Stimulated activated CD8-positive, alpha-beta memory T cell treated with anti-CD3 and anti-CD28 coated beads, Interleukin-15, amount 100 ng/mL, for 24 hours (primary cell): ENCODE measurements at places on chromosomes 2 and 18.

DNA sequence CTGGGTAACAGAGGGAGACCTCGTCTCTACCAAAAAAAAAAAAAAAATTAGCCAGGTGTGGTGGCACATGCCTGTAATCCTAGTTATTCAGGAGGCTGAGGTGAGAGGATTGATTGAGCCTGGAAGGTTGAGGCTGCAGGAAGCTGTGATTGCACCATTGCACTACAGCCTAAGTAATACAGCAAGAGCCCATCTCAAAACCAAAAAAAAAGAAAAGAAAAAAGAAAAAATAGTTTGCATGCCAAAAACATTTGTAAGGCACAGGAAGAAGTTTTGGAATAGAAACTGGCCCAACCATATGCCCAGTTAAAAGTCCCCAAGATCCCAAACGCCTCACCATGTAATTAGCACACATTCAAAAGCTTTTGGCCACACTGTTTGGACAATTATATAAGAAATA lies 13.4 kb upstream of the ACOXL start:
- no peak for DNase-seq

GRCh38 chr18:3898861-3899613 lies 449.1 kb downstream of the TGIF1 start:
- DNase-seq = no peak

GRCh38 chr2:236308855-236309668 lies 44.9 kb upstream of the ASB18 start:
- no peak for DNase-seq

DNA sequence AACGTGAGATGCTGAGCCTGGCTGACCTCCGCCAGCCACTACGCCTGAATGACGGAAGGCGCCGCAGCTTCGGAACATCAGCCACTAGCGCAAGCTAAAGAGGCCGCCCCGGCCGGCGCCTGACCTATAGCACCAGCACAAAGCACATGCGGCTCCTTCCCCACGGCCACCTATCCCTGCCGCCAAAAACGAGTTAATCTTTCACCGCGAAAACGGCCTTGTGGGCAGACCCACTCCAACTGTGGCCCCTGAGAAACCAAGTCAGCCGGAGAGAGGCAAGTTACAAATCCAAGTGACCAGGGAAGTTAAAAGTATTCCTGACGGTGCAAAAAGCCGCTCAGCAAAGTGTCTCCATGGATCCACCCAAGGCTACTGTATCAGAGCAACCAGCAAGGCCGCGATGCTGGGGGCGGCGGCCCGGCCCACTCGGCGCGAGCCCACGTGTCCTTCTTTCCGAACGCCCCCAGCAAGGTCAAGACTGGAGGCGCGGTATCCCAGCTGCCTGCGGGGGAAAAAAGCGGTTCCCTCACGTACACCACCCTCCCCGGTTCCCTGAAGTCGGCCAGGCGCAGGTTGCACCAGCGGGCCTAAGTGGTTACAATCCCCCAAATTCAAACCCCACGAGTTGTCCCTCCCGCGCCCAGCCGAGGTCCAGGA lies 575 bp downstream of the HSPD1 start:
- peak; percentile 22 for DNase-seq

- no peak for DNase-seq
These were observed 390.1 kb upstream of the ST6GAL2 start for GRCh38 chr2:107276034-107276433.

GRCh38 chr2:100978582-100979191 lies 23.4 kb upstream of the RPL31 start:
- DNase-seq = no peak

GRCh38 chr2:46913471-46914381 lies 1.9 kb downstream of the MCFD2 start:
- no peak for DNase-seq

DNA sequence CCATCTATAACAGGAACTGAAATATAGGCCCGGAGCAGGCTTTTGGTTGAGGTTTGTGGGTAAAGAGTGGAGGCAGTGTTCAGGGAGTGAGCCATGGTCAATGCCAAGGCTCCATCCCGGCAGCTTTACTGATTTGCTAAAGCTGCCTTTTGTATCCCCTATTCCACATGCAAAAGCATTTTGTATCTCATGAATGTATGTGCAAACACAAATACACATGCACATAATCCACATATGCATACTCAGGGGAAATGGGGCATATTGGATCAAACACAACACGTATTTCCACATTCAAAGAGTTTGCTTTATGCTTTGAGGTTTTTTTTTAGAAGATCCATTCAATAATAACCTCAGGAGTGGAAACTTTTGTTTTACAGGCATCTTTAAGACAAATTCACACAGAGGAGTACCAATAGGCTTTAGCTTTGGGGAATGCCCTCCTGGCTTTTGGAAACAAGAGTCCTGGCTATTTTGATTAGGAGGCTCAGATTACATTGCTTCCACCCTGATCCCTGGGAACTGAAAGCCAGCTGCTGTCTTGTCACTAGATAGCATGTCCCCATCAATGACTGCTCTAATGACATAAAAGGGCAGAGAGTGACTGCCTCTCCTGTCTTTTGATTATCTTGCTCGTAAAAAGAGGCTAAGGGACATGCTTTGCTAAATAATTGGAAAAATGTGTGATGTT lies 263.2 kb downstream of the EN1 start:
- DNase-seq = no peak

DNA sequence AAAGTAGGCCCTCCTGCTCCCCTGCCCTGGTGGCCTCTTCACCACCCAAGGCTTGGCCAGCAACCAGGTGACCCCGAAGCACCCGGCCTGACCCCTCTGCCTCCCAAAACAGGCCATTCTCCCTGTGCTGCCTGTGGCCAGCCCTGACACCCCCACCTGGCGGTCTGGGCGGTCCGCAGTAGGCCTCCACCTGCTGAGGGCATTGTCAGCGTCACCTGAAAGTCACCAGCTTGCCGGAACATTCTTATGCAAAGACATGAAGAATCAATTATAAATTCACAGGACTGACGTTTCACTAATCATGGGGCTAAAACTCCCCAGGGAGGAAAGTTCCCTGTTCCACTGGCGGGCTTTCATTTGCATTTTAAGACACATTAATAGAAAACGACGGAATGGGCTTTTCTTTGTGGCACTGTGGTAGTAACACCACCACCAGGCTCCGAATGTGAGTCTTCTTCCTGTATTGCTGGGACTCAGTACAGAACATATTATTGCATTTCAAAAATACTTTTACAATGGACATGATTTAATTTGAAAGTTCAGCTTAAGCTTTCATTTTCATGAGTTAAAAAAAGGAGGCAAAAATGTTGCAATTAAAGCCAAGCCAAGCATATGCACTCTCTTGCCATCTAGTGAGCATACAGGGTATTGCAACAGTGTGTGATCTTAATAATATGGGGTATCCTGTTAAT lies 57.4 kb downstream of the ADI1 start:
- DNase-seq = no peak

DNA sequence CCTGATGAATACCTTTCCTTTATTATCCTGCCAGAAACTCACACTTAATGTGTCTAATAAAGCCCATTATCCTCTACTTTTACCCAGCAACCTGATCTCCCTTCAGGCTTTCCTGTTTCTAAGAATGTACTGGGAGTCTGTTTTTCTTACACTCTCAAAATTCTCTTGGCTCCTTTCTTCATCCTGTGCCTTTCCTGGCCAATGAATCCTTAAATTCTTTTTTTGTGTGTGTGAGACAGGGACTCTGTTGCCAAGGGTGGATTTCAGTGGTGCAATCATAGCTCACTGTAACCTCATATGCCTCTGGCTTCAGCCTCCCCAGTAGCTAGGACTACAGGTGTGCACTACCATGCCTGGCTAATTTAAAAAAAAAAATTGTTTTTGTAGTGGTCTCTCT lies 72.7 kb downstream of the MAP2 start:
- DNase-seq = no peak

GRCh38 chr18:61743775-61744531 lies 148.9 kb downstream of the RNF152 start:
- no peak for DNase-seq

- DNase-seq = no peak
These were observed 31.4 kb upstream of the MBP start for GRCh38 chr18:77164026-77164425.

DNA sequence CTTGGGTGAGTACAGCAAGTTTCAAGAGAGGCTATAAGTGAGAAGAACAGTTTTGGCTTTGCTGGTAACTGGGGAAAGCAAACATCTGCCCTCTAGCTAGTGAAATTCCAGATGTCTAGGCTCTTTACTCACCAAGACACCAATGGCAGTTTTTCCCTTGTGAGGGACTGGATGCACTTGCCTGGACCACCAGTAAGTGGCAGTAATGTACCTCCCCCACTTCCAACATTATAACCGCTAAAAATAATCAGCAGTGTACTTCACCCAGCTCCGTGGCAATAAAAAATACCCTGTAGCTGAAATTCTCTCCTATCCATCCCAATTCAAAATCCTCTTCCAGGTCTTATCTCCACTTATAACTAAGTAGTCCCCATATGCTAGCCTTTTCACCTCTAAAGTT lies 383.9 kb downstream of the ARHGAP15 start:
- no peak for DNase-seq

DNA sequence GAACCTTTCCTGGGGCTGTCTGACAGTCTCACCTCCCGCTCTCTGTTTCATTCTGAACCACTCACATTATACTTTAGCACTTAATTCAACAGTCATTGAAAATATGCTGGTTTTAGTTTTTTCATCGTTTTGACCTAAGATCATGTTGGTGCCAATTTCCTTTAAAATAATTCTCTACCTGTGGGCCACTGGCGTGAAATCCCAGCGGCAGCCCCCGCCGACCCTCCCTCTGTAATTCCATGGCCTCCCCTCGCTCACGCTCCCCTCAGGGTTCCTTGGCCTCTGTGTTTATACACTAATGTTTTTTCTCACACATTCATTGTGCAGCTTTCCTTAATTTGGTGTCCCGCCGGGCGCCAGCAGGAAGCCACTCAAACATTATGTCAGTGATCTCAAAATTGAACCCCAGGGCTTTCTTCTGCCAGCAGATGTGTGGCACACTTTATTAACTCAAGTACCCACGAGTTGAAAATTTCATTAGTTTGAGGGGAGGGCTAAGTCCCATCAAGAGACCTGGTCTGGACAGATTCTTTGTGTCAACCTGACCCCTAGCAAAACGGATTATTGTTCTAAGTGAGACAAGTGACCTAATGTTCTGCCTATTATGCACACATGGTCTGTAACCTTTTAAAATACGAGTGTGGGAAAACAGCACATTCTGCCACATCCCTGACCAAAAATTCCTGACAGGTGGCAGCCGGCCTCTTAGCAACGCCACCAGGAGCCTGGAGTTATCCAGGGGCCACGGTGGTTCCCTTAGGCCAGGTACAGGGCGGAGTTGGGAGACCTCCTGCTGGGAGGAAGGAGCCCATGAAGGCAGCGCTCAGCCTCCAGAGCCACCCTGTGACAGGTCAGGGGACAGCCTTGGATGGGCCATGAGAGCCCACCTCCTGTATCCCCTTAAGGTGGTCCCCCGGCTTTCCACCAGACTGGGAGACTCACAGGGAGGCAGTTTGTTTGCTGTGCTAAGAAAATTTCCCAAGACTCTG lies 53.1 kb downstream of the APOB start:
- no peak for DNase-seq

DNA sequence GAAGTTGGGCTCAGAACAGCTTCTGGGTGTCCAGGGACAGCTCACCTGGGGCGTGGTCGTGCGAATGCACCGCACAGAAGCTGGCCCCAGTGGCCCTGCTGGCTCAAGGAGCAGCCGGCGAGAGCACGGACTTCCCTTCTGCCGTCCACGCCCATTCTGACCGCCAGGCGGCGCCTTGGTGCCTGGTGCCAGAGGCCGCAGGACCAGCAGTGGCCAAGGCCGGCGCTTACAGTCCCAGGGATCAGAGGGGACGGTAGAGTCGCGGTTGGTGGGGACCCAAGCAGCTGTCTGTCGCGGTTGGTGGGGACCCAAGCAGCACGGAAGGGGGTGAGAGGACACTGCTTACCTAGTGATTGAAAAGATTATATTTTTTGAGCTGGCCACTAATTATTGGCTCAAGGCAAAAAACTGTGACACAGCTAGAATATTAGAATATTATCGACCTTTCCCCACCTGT lies 25.7 kb downstream of the NPPC start:
- DNase-seq = peak; percentile 47

GRCh38 chr18:69152436-69152835 lies 248.3 kb upstream of the DOK6 start:
- no peak for DNase-seq

DNA sequence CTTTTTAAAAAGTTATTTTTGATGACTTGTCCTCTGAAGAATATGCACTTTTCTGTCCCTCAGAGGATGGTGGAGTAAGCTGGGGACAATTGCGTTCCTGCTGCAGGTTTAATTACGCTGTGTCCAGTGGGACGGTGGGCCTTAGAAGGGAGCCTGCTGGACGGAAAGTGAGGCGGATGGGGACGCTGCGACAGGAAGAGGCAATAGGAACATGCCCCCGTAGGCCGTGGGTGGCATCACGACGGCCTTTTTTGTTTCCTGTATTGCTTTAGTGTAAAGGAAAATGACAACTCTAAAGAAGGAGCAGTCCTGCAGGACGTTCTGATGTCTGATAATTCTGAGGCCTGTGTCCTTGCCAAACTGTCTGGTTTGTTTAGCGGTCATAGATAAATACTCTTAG lies 121.6 kb downstream of the NFATC1 start:
- no peak for DNase-seq

DNA sequence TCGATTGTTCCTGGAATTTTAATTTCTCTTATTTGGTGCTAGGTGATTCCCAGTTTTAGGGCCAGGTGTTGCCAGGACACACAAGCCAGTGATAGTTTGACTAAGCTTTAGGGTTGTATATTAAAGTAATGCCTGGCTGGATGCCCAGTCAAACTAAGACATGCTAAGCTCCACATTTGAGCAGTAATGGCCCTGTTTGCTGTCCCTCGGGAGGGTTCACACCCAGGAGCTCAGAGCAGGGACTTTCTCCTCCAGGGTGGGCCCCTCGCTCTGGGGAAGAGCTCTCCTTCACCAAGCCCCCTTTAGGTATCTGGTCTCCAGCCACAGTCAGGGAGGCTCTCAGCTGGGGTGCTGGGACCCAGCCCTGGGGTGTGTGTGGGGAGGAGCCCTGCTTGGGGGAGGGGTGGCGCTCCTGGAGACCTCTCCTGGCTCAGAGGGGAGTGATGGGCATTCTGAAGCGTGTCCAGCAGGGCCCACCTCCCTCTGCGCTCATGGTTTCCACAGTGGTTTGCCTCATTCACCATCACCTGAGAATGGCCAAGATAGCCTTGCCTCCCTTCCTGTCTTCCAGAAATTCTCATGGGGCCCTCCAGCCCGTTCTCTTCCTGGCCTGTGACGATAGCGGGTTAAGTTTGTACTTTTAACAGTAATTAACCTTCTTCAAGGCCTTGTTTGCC lies 31.7 kb downstream of the INPP4A start:
- no peak for DNase-seq

- DNase-seq = no peak
These were observed 26.9 kb downstream of the ARL4C start for GRCh38 chr2:234469972-234470371.

GRCh38 chr2:106685180-106685897 lies 198.2 kb downstream of the CD8B2 start:
- DNase-seq = no peak
